ENCODE measurements at places on chromosomes 5 and 9.

- no peak for DNase-seq
These were observed 67.1 kb upstream of the HSPB3 start for GRCh38 chr5:54388409-54388808.

GRCh38 chr5:93607367-93608258 is 24.6 kb downstream of the NR2F1 start:
- DNase-seq = peak; percentile 80

GRCh38 chr5:154285661-154286408 is 95.3 kb downstream of the GALNT10 start:
- peak; percentile 76 for DNase-seq

DNA sequence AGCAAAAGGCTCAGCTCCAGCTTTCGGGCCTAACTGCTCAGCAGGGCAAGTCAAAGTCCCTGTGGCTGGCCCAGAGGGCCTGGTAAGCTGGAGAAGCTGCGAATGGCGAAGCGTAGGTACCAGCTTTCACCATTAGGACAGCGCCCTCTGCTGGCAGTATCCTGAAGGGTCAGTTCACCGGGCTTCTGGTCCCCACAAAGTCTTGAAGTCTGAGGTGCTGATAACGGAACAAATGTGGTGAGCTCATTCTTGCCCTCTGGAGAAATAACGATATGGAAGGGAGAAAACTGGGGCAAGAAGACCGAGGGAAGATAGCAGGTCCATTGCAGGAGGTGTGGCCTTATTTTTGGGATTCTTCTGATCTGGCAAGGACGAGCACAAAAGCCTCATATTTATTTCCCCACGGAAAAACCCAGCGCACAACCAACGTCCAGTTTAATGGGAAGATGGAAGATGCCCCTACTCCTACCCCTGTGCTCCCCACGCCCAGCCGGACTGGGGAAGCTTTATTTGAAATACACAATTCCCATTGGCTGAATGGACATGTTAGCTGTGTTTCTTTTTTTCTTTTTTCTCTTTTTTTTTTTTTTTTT is 7.2 kb downstream of the SOWAHA start:
- DNase-seq = peak; percentile 87

DNA sequence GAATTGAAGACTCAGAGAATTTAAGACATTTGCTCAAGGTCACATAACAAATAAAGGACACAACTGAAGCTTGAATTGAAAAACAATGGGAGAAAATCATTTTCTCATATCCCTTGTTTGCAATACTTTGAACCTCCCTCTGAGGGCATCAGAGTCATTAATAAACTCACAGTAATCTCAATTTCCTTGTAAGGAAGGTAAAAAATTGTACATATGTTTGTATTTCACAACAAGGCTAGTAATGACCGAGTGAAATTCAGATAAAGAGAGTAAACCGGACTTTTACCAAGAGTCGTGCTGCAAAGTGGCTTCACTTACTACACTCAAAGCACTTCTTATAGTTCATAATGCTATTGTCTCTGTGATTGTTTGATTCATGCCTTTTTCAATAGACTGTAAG is 665.0 kb downstream of the NR2F1-AS1 start:
- peak; percentile 30 for DNase-seq

DNA sequence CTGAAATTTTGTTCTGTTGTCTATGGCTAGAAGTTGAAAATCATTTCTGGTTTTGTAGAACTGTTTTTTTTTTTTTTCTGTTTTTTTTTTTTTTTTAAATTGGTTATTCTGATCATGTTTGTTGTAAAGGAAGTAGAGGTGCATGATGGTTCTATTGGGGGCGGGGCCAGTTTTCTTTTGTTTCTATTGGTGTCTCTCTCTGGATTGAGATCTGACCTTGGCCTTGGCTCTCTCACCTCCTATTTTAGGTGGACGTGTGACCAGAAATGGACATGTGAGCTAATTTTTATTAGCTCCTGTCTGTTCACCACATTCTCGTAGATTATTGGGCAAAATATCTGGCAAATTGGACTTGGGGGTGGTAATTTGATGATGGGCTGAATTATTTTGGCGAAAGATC is 3.2 kb downstream of the ZNF618 start:
- DNase-seq = peak; percentile 11

Measured in EL (cell line).